ENCODE measurements at places on chromosomes 1 and 21.
A peak's percentile ranks its signal among the peaks of the same experiment; 100 is the strongest.

DNA sequence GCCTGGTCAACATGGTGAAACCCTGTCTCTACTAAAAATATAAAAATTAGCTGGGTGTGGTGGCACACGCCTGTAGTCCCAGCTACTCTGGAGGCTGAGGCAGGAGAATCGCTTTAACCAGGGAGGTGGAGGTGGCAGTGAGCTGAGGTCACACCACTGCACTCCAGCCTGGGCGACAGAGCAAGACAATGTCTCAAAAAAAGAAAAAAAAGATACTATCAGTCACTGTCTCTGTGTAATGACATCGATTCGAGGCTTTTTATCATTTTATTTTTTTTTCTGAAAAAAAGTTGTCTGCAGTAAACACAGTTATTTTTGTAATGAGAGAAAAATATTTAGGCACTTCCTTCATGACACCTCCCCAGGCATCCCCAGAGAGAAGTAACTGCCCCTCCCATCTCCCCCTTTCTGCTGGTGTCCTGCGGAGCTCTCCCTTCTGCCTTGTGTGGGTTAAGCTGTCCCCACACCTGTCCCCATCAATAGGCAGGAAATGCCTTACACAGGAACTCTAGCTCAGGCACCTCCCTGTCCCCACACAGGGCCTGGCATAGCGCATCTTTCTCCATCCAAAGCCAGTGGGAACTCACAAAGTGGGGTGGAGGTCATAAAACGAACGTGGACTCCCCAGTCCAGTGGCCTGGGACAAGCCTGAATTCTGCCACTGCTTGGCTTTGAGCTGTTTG is 132.0 kb downstream of the SYF2 start:
- DNase-seq, result no peak

DNA sequence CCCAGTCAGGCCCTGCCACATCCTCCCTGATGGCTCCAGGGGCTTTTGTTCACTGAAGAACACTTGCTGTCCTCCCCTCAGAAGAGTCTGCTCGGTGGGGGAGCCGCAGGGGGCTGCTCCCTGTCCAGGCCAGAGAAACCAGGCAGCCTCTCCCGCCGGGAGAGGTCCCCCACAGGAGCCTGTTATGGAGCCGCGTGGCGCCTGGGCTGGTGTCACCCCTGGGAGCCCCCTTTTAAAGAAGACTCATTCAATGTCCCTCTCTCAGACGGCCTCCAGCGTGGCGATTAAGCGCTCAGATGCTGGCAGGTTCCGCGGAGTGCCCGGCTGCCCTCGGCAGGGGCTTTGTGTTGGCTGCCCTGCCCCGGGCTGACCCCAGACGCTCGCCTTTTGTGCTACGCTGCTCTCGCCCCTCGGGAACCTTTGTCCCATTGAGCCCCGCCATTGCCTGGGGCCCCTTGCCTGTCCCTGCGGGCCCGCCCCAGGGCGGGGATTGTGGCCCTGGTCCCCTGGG is 43.1 kb downstream of the SKI start:
- DNase-seq, result no peak

DNA sequence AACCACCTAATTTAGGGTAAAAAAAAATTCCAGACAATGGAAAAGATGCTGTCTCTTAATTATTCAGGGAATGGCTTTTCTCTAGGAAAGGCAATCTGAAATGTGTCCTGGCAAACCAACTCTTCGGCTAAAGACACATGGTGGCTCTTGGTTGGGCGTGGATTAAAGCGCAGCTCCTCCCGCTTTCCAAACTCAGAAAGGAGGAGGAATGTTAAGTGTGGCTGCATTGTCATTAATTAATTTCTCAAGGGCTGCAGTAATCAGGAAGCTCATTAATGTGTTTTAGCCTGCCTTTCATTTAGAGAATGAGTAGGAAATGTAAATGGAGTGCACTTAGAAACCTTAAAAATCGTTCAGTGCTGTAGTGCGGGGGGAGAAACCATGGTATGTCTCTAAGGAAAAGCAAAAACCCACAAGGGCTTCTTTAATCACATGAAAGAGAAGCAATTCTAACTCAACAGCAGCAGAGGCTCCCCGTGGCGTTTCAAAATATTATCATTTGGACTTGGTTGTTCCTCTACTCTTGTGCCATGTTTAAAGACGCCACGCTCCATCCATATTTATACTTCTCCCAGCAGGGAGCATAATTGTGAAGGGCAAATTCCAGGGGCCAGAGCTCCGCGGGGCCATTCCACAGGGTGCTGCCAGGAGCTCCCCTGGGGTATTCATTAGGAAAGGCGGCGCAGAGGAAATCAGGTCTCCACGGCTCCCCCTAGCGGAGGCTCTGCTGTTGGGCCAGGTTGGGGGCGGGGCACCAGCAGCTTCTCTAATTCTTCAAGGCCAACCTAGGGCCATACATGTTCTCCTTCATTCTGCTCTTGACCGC is 91.9 kb upstream of the SSX2IP start:
- DNase-seq, result peak; percentile 67

GRCh38 chr1:220734571-220735326 is 13.4 kb upstream of the MTARC2 start:
- no peak for DNase-seq

DNA sequence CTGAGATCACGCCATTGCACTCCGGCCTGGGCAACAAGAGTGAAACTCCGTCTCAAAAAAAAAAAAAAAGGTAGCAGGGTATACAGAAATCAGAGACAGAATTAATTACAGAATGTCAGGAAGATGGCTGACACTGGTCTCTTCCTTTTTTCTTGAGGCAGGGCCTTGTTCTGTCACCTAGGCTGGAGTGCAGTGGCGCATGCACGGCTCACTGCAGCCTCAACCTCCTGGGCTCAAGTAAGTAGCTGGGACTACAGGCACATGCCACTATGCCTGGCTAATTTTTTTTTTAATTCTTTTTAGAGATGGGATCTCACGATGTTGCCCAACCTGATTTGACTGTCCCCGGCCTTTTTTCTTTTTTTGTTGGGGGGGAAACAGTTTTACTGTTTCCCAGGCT is 16.4 kb downstream of the RNU5D-1 start:
- DNase-seq, result no peak
